SJCRH30 (cell line): ENCODE measurements at places on chromosomes 13 and 19. TPM values are rescaled to one million over a fixed set of nuclear protein-coding genes. Genes with fewer than 3 reads are reported as not detected.

Gene DNASE2
- 16.4 and 16.8 TPM in 2 replicates for total RNA-seq

Gene LMTK3
- total RNA-seq: not detected in 2 replicates

Gene CEACAM8
- not detected in 2 replicates for total RNA-seq

Gene YJEFN3
- total RNA-seq: 1.0 and 1.9 TPM in 2 replicates

Gene GPR18
- total RNA-seq: not detected in 2 replicates

Gene ZNF575
- total RNA-seq: not detected in 2 replicates

Gene IFNL1
- total RNA-seq: not detected in 2 replicates

Gene SIGLEC12
- total RNA-seq: not detected in 2 replicates

Gene PEG3
- 501 and 545 TPM in 2 replicates for total RNA-seq

Gene KASH5
- not detected in 2 replicates for total RNA-seq

Gene ERICH4
- not detected in 2 replicates for total RNA-seq

Gene TMC4
- not detected in 2 replicates for total RNA-seq

Gene VSTM2B
- not detected in 2 replicates for total RNA-seq

Gene TM9SF2
- total RNA-seq: 99.4 and 104 TPM in 2 replicates

Gene URAD
- not detected in 2 replicates for total RNA-seq

Gene ZNF132
- not detected in 2 replicates for total RNA-seq

Gene MBD3L3
- total RNA-seq: not detected in 2 replicates

Gene SPRYD7
- 11.0 and 12.0 TPM in 2 replicates for total RNA-seq

Gene SLC27A5
- total RNA-seq: 0.89 and 1.0 TPM in 2 replicates

Gene CDADC1
- 5.7 and 7.9 TPM in 2 replicates for total RNA-seq

Gene GPR12
- not detected in 2 replicates for total RNA-seq

Gene KIR2DL1
- not detected in 2 replicates for total RNA-seq

Gene DIAPH3
- 29.6 and 37.7 TPM in 2 replicates for total RNA-seq

Gene ZNF761
- total RNA-seq: 15.7 and 15.8 TPM in 2 replicates

Gene FDX2
- 11.5 and 17.5 TPM in 2 replicates for total RNA-seq

Gene APOC4
- 0.20 TPM in 1 of 2 replicates, not detected in the other for total RNA-seq

Gene NCR1
- not detected in 2 replicates for total RNA-seq

Gene TNFSF13B
- 0.13 and 0.49 TPM in 2 replicates for total RNA-seq

Gene EFNA2
- 1.0 and 2.8 TPM in 2 replicates for total RNA-seq

Gene KANK3
- 0.04 TPM in 1 of 2 replicates, not detected in the other for total RNA-seq

Gene MTUS2
- 1.7 and 2.4 TPM in 2 replicates for total RNA-seq

Gene OLFM4
- total RNA-seq: 1.1 TPM in 2 replicates

Gene EFNB2
- total RNA-seq: 18.0 and 19.0 TPM in 2 replicates

Gene ATF5
- total RNA-seq: 8.4 and 8.9 TPM in 2 replicates

Gene SSC5D
- 3.1 and 3.8 TPM in 2 replicates for total RNA-seq

Gene TNNI3
- total RNA-seq: 2.4 and 2.5 TPM in 2 replicates

Gene C5AR1
- not detected in 2 replicates for total RNA-seq

Gene JOSD2
- 17.7 and 23.8 TPM in 2 replicates for total RNA-seq

Gene NTF4
- total RNA-seq: not detected in 2 replicates

Gene ZNF581
- 17.9 and 18.7 TPM in 2 replicates for total RNA-seq

Gene RYR1
- total RNA-seq: 12.4 and 19.1 TPM in 2 replicates

Gene POU2F2
- total RNA-seq: 0.10 and 0.16 TPM in 2 replicates

Gene ARHGAP33
- total RNA-seq: 8.9 and 10.5 TPM in 2 replicates
